NCI-H2029 treated with DMSO at 0.1 percent for 48 hours (cell line): ENCODE measurements at places on chromosomes 16 and 17.
A peak's percentile ranks its signal among the peaks of the same experiment; 100 is the strongest.

DNA sequence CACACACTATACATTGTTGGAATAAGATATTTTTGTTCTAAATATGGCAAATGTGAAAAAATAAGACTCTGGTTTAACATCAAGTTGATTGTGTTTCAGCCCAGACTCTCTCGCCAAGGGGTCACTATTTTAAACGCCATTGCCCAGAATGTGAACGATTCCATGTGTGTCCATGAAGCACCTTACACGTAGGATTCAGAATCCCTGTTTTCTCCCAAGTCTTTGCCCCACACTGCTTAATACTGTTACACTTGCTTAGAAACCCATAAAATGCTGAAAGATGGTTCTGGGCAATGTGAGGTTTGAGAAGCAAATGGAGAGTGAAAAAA lies 7.7 kb downstream of the HS3ST3B1 start:
- no peak for DNase-seq

DNA sequence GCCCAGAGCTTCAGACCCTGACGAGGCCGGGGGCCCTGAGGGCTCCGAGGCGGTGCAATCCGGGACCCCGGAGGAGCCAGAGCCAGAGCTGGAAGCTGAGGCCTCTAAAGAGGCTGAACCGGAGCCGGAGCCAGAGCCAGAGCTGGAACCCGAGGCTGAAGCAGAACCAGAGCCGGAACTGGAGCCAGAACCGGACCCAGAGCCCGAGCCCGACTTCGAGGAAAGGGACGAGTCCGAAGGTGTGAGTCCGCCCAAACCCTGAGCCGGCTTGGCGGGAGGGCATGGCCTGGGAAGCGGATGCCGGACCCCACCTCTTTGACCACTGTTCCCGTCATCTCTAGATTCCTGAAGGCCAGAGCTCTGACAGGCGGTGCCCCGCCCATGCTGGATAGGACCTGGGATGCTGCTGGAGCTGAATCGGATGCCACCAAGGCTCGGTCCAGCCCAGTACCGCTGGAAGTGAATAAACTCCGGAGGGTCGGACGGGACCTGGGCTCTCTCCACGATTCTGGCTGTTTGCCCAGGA lies 4.4 kb downstream of the NOL3 start:
- DNase-seq: no peak

DNA sequence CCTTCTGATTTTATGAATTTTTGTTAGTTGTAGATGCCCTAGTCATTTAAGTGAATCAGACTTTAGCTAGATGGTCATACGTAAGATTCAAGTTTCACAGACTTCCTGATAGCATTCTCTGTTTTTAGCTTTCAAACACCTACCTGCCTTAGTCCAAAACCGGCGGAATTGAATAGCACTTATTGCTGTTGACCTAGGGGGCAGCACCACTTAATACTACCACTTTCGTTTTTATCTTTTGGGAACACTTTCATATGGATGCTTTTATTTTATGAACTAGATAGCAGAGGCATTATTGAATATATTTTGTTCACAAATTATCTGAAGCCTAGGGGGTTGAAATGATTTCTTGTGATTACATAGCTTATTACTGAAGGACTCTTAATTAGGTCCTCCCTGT lies 31.5 kb downstream of the TADA2A start:
- no peak for DNase-seq

DNA sequence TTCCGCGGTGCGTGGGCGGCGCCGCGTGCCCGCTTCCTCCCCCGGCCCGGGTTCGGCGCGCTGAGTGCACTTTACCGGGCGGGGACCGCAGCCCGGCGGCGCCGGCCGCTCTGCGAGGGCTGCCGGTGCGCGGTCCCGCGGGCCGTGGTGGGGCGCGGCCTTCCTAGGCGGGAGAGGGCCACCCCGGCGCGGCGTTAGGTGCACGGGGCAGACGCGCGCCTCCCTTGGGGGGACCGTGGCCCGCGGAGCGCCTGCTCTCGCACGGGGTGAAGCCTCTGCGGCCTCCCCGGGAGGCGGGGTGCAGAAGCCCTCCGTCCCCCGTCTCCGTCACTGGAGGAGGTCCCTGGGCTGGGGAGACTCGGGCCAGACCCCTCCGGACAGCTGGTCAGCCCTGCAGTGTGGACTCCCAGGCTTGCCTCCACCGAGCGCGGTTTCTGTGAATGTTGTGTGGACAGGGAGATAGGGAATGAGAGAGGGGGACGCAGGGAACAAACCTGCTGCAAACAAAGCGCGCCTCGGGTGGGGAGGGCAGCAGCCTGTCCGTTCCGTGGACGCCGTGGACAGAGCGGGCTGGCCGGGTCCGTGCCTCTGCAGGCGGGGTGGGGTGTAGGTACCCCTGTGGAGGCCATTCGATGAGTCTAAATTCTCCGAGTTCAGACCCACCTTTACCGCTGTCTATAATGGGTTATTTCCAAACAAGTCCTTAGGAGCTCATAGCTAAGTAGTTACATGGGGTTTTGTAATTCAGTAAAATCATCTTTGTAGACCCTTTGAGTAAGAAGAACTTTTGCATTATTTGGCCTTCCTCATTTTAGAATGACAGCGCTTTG lies 721 bp downstream of the TBCD start:
- no peak for DNase-seq

GRCh38 chr16:30997725-30998711 lies 12.4 kb downstream of the STX1B start:
- no peak for DNase-seq

DNA sequence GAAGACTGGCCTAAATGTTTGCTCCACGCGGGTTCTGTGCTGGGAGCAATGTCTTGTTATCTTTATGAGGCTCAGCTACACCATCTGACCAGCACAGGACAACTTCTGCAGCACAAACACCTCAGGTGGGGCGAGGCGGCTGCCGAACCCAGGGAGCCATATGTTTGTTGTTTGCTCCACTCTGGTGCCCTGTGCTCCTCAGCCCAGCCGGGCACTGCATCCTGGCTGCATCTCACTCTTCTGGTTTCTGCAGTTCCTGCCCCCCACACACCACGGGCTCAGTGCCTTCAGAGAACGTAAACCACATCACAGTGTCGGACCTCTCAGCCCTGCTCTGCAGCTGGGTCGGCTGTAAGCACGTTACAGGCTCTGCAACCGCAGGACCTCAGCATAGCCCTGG lies 32.4 kb downstream of the MXRA7 start:
- no peak for DNase-seq

GRCh38 chr16:85686912-85687591 lies 1.7 kb downstream of the GINS2 start:
- no peak for DNase-seq

GRCh38 chr16:55273959-55274358 lies 50.0 kb upstream of the IRX6 start:
- no peak for DNase-seq

DNA sequence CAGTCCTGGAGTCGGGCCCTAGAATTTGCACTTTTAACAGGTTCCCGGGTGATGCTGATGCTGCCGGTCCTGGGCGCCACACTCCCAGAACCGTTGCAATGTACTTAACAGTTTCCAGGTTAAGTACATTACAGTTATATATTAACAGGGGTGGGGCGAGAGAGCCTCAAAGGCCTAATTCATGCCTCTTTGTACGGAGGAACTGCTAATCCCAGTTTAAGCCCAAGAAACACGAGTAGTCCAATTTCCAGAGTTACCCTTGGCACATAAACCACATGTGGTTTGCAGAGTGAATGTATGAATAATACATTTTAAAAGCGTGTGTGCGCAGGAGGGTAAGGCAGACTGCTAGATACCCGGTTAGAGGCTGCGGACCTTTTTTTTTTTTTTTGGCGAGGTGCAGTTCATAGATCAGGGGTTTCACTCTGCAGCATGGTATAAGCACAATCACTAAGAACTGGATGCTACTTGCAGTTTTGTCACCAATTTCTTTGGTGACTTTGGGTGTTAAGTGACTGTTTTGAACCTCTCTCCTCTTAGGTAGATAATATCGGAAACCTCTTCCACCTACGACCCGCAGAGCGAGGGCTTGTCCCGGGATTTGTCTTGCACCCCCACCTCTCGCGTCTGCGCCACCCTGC lies 713 bp downstream of the COX11 start:
- no peak for DNase-seq

GRCh38 chr17:62790564-62790986 lies 17.5 kb downstream of the MARCHF10 start:
- peak; percentile 21 for DNase-seq

- DNase-seq: no peak
These were observed 4.7 kb upstream of the WDR24 start for GRCh38 chr16:694863-695354.

DNA sequence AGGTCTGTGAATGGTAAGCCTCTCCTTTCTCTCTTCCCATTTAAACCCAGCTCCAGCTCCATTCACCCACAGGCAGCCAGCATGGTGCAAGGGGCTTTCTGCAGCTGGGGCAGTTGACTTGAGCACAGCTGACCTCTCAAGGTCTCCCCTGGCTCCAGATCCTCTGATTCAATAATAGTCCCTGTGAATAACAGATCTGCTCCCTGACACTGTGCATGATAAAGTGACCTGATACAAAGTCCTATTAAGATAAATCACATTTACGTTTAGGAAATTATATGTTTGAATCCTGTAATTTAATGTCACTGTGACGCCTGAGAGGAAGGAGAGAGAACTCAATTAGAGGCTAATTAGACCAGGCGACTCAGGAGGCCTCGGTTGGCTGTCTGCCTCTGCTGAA lies 540.4 kb upstream of the CDH11 start:
- no peak for DNase-seq

GRCh38 chr17:17849845-17850373 lies 13.1 kb upstream of the SREBF1 start:
- no peak for DNase-seq

GRCh38 chr17:42403150-42403549 lies 14.9 kb upstream of the STAT3 start:
- DNase-seq: no peak

GRCh38 chr16:7278636-7279035 lies 54.0 kb upstream of the RBFOX1 start:
- DNase-seq: no peak

GRCh38 chr16:56038564-56039098 lies 152.7 kb upstream of the GNAO1 start:
- no peak for DNase-seq

- no peak for DNase-seq
These were observed 237.0 kb upstream of the SOX9 start for GRCh38 chr17:71883845-71884244.

DNA sequence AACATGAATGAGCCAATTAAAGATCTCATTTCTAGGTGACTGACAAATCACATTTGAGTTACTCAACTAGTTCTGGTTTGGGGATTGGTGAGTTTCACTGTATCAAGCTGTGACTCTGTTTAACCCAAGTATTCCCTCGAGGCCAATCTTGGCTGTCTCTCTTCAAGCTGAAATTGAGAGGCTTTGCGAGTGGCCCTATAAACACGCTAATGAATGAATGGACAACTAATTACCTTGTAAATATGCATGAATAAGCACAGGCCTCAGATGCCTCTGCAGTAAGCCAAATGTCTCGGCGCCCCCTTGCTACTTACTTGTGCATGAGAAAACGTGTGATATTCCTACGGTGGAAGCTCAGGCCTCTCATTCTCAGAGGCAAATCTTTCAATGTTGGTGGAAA lies 450.3 kb upstream of the PSMD7 start:
- DNase-seq: no peak

- DNase-seq: no peak
These were observed 15.5 kb upstream of the TMEM94 start for GRCh38 chr17:75440738-75441448.

DNA sequence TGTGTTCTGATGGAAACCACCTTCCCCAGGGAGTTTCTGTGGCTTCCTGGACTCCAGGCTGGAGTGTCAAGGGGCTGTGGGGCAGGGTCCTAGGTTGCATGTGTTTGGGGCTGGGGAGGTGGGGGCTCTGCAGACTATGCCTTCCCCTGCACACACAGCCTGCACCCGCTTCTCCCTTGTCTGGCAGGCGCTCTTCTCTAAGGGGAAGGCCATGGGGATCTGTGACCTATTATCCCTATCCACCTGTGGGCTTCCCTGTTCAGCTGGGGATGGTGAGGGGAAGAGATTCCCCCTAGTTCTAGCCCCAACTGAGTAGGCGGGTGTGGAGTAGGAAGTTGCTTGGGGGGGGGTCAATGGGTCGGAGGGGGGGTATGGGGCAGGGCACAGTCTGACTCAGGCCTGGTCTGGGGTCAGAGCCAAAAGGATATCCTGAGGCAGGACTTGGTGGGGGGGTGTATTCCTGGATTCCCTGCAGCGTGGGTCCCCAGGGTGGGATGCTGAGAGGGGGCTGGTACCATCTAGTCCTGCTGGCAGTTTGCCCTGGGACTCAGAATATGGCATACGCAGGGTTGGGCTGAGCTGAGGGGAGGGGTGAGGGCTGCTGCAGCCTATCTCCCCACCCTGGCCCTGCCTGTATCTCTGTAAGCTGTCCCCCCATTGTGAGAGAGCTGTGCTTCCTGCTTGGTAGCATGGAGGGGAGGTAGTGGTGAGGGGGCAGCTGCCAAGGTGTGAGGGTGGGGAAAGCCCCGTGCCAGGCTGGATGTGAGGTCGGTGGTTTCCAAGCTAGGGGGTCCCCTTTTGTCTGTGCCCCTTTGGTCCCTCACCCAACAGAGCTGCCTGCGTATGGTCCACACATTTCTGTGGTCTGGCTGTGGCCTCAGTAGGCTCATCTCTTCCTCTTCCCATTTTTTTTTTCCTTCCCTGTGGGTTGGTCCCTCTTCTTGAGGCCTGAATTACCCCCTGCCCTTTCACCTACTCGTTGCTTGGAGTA lies 14.7 kb downstream of the RARA start:
- DNase-seq: no peak

DNA sequence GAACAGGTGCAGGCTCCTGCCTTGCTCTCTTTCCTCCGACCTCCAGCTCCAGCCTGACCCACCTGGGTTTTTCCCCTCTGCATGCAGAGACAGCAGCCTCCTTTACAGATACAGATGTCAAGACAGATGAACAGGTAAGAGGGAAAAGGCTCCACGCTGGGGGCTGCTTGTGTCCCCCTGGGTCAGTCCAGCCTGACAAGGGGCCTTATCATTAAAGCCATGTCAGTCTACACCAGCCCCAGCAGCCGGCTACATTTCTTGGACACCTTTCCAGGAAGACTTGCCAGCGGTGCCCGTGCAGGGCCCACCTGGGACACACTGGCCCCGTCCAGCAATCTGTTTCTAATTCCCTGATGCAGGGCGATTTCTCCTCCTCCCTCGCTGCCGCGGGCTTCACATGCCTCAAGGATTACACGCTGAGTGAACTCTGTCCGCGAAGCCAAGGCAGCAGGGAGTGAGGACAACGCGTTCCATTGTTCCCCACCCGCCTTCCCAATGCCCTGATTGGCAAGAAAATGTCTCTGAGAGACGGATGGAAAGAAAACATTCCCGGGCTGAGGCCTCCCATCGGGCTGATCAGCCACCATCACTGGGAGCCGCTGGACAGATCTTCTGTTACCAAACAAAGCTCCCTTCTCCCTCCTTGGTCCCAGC lies 184.7 kb downstream of the C16orf95 start:
- DNase-seq: no peak

DNA sequence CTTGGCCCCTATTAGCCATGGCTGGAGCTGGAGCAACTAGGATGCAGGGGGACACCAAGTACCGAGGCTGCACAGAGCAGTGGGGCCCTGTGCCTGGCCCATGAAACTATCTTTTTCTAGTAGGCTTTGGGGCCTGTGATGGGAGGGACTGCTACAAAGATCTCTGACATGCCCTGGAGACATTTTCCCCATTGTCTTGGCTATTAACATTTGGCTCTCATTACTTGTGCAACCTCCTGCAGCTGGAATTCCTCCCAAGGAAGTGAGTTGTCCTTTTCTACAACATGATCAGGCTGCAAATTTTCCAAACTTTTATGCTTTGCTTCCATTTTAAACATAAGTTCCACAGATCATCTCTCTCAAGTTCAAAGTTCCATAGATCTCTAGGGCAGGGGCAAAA lies 174.7 kb upstream of the ANKFN1 start:
- DNase-seq: no peak
